GM23338 (cell line): ENCODE measurements at places on chromosomes 11 and 22. TPM values are rescaled to one million over a fixed set of nuclear protein-coding genes. Genes with fewer than 3 reads are reported as not detected.

DNA sequence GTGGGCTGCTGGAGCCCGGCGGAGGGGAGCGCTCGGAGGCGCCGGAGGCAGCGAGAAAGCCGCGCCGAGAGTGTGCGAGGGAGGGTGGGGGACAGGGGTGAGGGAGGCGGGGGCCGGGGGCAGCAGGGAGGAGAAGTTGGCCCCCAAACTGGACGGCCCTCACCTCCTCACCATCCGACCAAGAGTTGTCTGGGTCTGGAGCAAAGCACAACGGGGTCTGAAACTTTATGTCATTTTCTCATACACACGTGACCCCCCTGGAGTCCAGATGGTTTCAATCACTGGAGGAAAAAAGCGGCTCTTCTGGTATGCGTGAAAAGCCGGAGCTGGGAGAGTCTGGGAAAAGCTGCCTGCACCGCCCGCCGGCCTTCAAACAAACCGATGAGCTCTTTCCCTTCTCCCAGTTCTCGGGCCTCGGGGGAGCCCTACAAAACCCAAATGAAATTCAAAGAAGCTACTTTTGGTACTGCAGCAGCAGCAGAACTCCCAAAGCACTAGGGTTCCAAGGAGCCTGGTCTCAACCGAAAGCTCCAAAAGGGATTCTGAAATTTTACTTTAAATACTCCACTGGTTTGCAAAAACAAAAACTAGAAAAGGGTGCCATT, 39.7 kb upstream of the AKIP1 start:
- DNase-seq: peak; percentile 84
- H3K27ac ChIP-seq: no peak overlapping the region
- no peaks in the 10 kb centered on the region for H3K36me3 ChIP-seq
- H3K4me1 ChIP-seq: peaks cover 9% of the 10 kb centered on the region
- peak overlapping the region; percentile 59 for H3K4me3 ChIP-seq

- H3K4me1 ChIP-seq: no peaks in the 10 kb centered on the region
- no peak overlapping the region for H3K27ac ChIP-seq
- no peaks in the 10 kb centered on the region for H3K27me3 ChIP-seq
- H3K36me3 ChIP-seq: no peaks in the 10 kb centered on the region
Measured at GRCh38 chr11:109745996-109746625, 324.1 kb downstream of the C11orf87 start.

- peaks cover 58% of the 10 kb centered on the region for H3K4me1 ChIP-seq
- H3K36me3 ChIP-seq: no peaks in the 10 kb centered on the region
- H3K4me3 ChIP-seq: 0 out of 2 replicates have a peak overlapping the region, but pooled peaks have one; percentile 14
- H3K27me3 ChIP-seq: no peaks in the 10 kb centered on the region
- H3K27ac ChIP-seq: peak overlapping the region; percentile 56; the same call in 1 of the 2 replicates
- DNase-seq: no peak
Measured at GRCh38 chr11:19802773-19803293, 90.2 kb downstream of the NAV2 start.

DNA sequence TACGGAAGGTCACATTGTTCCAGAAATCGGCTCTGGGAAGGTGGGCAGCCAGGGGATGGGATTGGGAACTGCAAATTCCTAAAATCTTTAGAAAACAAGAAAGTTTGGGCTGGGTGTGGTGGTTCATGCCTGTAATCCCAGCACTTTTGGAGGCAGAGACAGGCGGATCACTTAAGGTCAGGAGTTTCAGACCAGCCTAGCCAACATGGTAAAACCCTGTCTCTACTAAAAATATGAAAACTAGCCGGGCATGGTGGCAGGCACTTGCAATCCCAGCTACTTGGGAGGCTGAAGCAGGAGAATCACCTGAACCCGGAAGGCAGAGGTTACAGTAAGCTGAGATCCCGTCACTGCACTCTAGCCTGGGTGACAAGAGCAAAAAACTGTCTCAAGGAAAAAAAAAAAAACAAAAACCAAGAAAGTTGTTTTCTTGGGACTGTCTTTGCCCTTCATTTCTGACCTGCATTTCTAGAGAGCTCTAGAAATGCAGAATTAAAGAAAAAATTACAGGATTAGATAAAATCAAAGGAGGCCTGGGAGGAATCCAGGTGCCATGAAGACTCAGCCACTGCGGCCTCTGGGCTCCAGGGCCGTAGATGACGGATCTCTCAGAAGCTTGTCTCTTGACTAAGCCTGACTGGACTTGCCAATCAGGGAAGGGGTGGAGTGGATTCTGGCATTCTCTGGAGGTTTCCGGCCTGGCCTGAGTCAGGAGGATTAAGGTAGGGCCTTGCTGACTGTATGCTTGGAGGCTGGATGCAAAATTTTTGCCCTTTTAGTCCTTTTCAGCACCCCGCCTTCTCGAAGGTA, 5.3 kb upstream of the MALAT1 start:
- no peaks in the 10 kb centered on the region for H3K27me3 ChIP-seq
- H3K4me1 ChIP-seq: peaks cover 63% of the 10 kb centered on the region
- no peak overlapping the region for H3K4me3 ChIP-seq
- H3K36me3 ChIP-seq: no peaks in the 10 kb centered on the region

- H3K27ac ChIP-seq: no peak overlapping the region
- H3K4me3 ChIP-seq: no peak overlapping the region
- H3K4me1 ChIP-seq: peaks cover 4% of the 10 kb centered on the region; the same call in 1 of the 2 replicates
- H3K27me3 ChIP-seq: no peaks in the 10 kb centered on the region
- peak; percentile 95 for DNase-seq
Measured at GRCh38 chr22:24803064-24803542, 2.9 kb upstream of the SGSM1 start.

DNA sequence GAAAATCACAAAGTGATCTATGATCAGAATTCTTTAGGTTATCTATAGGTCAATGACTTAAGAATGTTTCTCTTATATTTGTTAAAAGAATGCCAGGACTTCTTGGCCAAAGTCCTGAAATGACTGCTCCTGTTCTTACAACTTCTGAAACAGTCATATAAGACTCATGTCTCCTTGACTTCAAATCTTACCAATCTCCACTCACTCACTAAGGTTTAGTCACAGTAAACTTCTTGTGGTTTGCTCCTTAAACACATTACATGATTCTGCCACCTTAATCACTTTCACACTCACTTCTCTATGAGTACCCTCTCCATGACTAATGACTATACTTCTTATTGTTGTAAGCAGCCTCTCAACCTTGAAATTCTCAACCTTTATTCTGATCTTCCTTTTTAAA, 648.7 kb upstream of the CCDC179 start:
- no peak overlapping the region for H3K4me3 ChIP-seq
- no peak for DNase-seq
- H3K4me1 ChIP-seq: no peaks in the 10 kb centered on the region; the same call in 1 of the 2 replicates
- H3K27me3 ChIP-seq: no peaks in the 10 kb centered on the region
- H3K27ac ChIP-seq: no peak overlapping the region
- H3K36me3 ChIP-seq: no peaks in the 10 kb centered on the region

DNA sequence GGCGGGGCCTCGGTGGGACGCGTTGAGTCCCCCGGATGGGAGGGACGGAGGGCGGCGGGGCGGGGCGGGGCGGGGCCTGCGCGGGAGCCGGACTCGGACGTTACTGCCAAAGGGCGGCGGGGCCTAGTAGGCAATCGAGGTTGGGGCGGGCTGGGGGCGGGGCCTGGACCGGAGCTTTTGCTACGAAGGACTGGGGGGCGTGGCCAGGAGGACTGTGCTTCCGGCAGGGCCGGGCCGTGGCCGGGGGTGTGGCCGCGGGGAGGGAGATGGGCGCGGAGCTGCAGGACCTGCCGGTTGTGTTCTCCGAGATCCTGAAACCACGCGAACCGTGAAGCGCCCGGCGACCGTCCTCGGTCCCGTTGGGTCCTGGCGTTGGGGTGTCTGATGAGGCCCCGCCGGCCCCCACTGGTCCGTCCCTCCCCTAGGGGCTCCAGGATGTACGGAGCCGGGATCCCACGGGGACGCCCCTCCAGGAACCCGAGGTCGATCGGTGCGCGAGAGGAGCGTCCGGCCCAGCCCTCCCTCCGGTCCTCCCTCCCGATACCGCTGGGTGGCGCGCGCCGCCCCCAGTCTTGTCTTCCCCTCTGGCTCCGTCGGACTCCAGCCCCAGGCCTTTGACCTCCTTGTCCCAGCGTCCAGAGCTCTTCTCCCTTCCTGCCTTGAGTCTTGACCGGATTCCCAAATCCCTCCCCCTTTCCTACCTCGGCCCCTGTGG, 648 bp upstream of the NUDT8 start:
- no peaks in the 10 kb centered on the region for H3K27me3 ChIP-seq
- peak; percentile 100 for DNase-seq
- H3K4me3 ChIP-seq: peak overlapping the region; percentile 83
- H3K27ac ChIP-seq: 0 out of 2 replicates have a peak overlapping the region, but pooled peaks have one; percentile 83
- no peaks in the 10 kb centered on the region for H3K36me3 ChIP-seq

GRCh38 chr22:29330753-29331152, 15.3 kb upstream of the RASL10A start:
- H3K36me3 ChIP-seq: no peaks in the 10 kb centered on the region
- no peaks in the 10 kb centered on the region for H3K27me3 ChIP-seq
- H3K4me1 ChIP-seq: no peaks in the 10 kb centered on the region
- H3K4me3 ChIP-seq: no peak overlapping the region
- DNase-seq: no peak
- H3K27ac ChIP-seq: no peak overlapping the region

DNA sequence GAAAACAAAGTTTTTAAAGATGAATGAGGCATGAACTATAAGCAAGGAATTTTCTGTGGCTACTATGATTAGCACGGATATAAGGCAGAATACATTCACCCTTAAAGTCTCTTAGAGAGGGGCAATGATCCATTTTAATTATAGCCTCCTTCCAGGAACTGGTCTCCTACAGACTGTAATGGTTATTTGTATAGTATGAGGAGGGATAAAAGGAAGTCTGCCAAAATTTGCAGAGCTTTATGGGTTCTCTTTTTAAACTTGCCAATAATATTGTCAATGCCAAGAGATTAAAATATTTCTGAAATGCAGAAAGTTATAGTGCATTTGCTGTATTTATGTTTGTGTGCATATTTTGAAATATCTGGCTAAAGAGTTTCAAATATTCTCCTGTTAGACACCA, 271.4 kb upstream of the LUZP2 start:
- H3K27me3 ChIP-seq: no peaks in the 10 kb centered on the region
- H3K27ac ChIP-seq: no peak overlapping the region
- H3K4me1 ChIP-seq: no peaks in the 10 kb centered on the region
- H3K36me3 ChIP-seq: no peaks in the 10 kb centered on the region
- no peak overlapping the region for H3K4me3 ChIP-seq

- no peak overlapping the region for H3K4me3 ChIP-seq
- no peaks in the 10 kb centered on the region for H3K36me3 ChIP-seq
Measured at GRCh38 chr11:76329084-76329648, 51.8 kb downstream of the THAP12 start.

- H3K27me3 ChIP-seq: no peaks in the 10 kb centered on the region
- no peak for DNase-seq
- H3K4me3 ChIP-seq: no peak overlapping the region
- no peak overlapping the region for H3K27ac ChIP-seq
- H3K4me1 ChIP-seq: no peaks in the 10 kb centered on the region
Measured at GRCh38 chr22:46114518-46115387, 35.6 kb upstream of the PPARA start.

DNA sequence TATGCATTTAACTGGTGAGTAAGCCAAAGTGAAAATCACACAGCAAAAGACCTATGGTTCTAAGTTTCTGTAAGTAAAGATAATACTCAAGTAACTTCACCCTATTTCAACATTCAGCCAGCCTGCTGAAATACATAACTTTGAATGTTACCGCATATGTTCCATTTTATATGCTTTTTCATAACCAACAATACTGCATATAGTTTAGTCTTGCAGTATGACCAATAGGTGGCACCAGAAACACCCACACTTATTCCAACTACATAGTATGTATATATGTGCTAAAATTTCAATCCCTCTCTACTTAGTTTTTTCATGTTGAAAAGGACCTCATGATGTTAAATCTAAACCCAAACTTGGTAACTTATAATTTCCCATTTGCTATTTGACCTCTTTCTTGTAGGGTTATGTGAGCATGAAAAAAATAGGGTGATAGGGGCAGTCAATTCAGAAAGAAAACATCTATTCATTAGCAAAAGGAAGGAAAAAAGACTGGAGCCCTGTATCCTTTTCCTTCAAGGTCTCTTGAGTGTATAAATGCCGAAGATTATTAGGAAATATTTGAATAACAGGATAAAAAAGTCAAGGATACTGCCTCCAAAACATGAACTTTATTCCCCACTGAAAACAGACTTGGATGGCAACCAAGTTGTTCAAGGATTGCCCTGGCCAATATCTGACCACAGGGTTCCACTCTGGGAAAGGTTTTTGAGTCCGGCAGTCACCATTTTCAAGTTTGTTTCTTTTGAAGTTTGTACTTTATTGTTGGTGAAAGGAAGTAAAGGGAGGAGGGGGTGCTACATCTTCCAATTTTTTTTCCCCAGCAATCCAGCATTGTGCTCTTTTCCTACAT, 23.8 kb upstream of the FZD4 start:
- DNase-seq: peak; percentile 44
- no peak overlapping the region for H3K4me3 ChIP-seq
- H3K27ac ChIP-seq: no peak overlapping the region

DNA sequence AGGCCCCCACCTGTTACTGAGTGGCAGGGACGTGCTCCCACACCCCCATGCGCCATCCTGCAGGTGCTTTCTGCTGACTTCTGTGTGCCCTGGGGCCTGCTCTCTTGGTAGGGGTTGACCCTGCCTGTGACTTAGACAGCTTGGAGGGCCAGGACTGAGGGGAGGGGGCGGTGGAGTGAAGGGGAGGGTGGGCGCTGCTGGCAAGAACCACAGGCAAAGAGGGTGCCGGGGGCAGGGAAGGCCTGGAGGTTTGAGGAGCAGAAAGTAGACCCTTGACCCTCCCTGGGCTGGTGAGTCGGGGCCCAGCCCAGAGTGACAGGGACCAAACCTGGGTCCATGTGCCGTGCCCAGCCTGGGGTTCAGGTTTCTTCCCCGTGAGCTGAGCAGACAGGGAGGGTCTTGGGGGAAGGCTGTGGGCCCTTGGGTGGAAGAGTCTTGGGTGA, 17.8 kb downstream of the KCNQ1 start:
- no peak for DNase-seq
- H3K4me1 ChIP-seq: no peaks in the 10 kb centered on the region
- H3K36me3 ChIP-seq: no peaks in the 10 kb centered on the region
- H3K4me3 ChIP-seq: no peak overlapping the region
- peaks cover 7% of the 10 kb centered on the region; the same call in 1 of the 2 replicates for H3K27me3 ChIP-seq
- no peak overlapping the region for H3K27ac ChIP-seq

GRCh38 chr11:44359162-44359561, 49.2 kb upstream of the ALX4 start:
- no peak overlapping the region for H3K4me3 ChIP-seq
- no peaks in the 10 kb centered on the region for H3K27me3 ChIP-seq
- no peak for DNase-seq
- H3K36me3 ChIP-seq: no peaks in the 10 kb centered on the region
- H3K4me1 ChIP-seq: no peaks in the 10 kb centered on the region
- H3K27ac ChIP-seq: no peak overlapping the region

The SLC5A1 gene
- total RNA-seq: 0.03 TPM in 1 of 2 replicates, not detected in the other

The TIMM10B gene
- 54.2 and 76.4 TPM in 2 replicates for total RNA-seq

The POU2AF2 gene
- not detected in 2 replicates for total RNA-seq
